ENCODE measurements at places on chromosomes 7 and 10.

DNA sequence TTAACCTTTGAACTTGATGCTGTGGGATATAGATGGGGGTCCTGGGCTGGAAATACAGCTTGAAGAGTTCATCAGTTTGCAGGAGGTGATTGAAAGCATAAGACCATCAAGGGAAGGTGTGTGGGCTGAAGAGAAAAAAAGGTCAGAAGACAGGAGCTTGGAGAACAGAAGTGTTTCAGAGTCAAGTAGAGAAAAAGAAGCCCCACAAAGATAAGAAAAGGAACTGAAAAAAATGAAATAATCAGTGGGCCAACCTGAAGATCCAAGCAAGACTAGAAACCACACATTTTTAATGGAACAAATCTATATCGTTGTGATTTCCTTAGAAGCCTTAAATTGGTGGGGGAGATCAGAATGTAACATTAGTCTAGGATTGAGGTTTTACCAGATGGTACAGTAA is 22.5 kb downstream of the ZEB1 start:
- no peak for DNase-seq

- no peak for DNase-seq
Observed at GRCh38 chr10:94178475-94179253, 184.1 kb downstream of the NOC3L start.

DNA sequence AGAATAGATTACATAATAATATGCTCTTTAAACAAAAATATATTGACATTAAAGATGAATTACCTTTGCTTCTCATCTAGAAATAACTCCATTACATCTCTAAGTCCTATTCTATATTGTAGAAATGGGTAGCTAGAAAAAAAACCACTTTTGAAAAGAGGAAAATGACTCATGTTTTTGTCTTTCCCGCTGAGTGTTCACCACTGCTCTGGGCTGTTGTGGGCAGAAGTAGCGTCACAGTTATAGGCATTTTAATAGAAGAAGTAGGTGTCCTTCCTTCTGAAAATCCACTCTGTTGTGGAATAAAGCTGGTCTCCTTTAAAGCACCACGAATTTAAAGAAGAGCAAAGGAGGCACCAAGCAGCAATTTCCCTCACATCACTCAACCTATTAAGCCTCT is 117.6 kb upstream of the NFE2L3 start:
- DNase-seq: no peak

- DNase-seq: no peak
Observed at GRCh38 chr10:49605939-49606509, 4.1 kb upstream of the SLC18A3 start.

DNA sequence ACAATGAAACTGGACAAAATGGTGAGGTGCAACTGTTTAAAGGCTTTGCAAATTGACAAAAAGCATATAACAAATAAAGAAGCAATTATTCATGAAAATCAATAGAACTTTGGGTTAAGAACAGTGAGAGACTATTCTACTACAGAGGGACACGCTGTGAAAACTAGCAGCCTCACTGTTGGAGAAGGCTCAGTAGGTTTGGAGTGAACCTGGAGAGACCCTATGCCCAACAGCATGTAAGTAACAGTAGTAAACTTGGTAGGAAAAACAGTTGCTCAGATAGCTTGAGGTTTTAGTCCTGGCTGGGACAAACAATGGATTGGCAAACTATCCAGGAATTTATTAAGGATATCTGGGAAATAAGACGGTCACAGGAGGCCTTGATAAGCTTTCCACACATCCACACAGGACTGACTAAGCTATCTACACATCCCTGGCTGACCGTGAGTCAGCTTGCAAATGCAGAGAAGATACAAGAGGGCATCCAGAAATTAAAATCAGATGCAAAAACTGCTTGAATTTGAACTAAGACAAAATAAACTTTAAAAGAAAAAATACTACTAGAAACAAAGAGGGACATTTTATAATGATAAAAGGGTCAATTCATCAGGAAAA is 15.9 kb downstream of the FAM149B1 start:
- no peak for DNase-seq

DNA sequence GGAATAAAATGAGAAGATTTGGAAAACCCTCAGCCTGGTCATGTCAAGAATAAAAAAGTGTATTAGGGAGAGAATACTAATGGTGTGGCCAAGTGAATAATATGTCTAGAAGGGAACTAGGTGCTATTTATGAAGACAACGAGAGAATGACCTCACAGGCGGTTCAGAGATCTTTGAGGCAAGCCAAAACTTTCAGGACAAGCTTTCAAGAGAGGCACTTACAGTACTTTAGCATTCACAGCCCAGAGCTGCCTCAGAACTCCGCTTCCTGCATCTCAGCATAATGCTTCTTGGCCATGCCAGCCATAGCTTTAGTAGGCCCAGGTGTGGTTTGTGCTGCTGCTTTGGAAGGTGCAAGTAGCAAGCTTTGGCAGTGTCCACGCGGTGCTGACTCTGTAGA is 37.2 kb upstream of the CCDC7 start:
- no peak for DNase-seq

DNA sequence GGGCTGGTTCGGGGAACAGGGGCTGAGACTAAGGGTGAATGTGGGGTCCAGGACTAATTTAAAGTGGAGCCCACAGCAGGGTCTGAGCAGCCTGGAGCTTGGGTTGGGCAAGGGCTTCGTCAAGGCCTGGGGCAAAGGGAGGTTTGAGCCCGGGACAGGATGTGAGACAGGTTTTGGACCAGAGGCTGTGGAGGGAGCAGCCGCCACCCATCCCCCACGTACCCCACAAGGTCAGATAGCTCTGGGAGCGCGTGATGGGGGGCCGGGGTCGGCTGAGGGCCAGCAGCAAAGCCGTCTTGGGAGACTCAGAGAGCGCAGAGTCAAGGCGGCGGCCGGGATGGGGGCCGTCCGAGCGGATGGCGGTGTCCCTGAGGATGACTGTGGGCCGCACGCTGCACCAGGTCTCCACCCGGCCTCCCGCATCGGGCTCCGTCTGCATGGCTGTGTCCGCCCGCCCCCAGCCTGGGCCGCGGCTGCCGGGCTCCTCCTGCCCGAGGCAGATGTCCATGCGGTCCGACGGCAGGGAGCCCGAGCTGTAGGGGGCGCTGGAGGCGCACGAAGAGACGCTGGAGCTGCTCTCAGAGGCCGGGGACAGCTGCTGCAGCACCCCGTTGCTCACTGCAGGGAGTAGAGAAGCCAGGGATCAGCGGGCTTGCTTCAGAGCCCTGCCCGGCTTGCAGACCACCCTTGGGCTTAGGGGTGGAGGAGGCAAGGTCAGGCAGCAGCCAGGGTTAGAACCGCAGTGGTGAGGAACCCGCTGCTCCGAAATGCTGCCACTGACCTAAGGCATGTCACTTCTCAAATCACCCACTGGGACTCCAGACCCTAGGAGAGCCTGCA is 12.1 kb downstream of the PDZD7 start:
- peak; percentile 74 for DNase-seq

DNA sequence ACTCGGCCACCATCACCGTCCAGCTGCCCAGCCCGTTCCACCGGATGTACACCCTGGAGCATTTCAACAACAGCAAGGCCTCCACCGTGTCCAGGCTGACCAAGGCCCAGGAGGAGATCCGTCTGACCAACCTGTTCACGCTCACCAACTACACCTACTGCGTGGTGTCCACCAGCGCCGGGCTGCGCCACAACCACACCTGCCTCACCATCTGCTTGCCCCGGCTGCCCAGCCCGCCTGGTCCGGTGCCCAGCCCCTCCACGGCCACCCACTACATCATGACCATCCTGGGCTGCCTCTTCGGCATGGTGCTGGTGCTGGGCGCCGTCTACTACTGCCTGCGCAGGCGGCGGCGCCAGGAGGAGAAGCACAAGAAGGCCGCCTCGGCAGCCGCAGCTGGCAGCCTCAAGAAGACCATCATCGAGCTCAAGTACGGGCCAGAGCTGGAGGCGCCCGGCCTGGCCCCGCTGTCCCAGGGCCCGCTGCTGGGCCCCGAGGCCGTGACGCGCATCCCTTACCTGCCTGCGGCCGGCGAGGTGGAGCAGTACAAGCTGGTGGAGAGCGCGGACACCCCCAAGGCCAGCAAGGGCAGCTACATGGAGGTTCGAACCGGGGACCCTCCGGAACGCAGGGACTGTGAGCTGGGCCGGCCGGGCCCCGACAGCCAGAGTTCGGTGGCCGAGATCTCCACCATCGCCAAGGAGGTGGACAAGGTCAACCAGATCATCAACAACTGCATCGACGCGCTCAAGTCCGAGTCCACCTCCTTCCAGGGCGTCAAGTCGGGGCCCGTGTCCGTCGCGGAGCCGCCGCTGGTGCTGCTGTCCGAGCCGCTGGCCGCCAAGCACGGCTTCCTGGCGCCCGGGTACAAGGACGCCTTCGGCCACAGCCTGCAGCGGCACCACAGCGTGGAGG is 75.8 kb downstream of the ELFN1 start:
- DNase-seq: no peak

GRCh38 chr7:78850093-78850740 is 603.2 kb downstream of the MAGI2 start:
- no peak for DNase-seq

GRCh38 chr7:21304808-21305375 is 123.0 kb upstream of the SP4 start:
- DNase-seq: no peak

DNA sequence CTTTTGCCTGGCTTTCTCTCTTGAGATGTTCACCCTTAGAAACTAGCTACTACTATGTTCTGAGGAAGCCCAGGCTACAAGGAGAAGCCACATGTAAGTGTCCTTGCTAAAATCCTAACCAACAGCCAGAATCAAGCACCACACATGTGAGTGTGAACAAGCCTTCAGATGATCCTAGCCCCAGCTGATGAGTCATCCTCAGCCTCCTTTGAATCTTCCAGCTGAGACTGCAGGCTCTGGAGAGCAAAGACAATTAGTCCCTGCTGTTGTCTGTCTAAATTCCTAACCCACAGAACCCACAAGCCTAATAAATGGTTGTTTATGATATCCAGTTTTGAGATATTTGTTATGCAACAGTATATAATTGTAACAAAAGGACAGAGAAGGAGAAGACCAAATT is 92.8 kb upstream of the TAC1 start:
- DNase-seq: no peak

- DNase-seq: no peak
Observed at GRCh38 chr7:117085275-117085674, 132.0 kb downstream of the ST7 start.

- DNase-seq: no peak
Observed at GRCh38 chr7:133987582-133987981, 139.6 kb upstream of the LRGUK start.

- DNase-seq: no peak
Observed at GRCh38 chr7:137325927-137326326, 17.6 kb downstream of the PTN start.

DNA sequence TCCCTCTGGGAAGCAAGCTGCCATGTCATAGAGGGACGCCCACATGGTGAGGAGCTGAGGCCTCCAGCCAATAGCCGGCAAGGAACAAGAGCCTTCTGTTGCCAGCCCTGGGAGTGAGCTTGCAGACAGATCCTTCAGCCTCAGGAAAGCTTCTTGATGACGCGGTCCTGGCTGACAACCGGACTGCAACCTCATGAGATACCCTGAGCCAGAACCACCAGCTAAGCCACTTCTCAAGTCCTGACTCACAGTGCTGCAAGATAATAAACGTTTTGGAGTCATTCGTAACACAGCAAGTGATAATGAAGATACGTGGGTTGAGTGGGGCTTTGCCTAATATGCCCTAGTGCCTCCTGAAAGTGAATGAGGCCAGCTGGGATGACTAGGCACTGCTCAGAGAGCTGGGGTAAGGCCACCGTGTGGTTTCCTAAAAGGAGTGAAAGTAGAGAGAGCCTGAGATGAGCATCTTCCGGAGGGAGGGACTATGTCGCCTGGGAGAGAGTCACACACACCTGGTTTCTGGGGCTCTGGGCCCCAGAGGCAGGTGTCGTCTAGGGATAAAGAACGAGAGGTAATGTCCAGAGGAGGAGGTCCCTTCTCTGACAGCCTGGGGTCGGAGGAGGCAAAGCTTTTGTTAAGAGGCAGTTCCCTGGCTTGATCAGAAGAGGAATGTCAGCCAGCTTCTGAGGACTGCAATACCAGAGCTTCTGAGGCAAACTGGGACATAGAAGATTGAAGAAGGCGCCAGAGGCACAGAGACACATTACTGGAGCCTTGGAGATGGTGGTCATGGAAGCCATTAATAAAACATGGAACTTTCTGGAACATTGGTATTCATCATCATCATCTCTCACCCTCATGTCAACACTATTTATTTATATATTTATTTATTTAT is 53.6 kb downstream of the PYROXD2 start:
- peak; percentile 27 for DNase-seq

- DNase-seq: no peak
Observed at GRCh38 chr7:70736715-70737460, 395.1 kb upstream of the GALNT17 start.

DNA sequence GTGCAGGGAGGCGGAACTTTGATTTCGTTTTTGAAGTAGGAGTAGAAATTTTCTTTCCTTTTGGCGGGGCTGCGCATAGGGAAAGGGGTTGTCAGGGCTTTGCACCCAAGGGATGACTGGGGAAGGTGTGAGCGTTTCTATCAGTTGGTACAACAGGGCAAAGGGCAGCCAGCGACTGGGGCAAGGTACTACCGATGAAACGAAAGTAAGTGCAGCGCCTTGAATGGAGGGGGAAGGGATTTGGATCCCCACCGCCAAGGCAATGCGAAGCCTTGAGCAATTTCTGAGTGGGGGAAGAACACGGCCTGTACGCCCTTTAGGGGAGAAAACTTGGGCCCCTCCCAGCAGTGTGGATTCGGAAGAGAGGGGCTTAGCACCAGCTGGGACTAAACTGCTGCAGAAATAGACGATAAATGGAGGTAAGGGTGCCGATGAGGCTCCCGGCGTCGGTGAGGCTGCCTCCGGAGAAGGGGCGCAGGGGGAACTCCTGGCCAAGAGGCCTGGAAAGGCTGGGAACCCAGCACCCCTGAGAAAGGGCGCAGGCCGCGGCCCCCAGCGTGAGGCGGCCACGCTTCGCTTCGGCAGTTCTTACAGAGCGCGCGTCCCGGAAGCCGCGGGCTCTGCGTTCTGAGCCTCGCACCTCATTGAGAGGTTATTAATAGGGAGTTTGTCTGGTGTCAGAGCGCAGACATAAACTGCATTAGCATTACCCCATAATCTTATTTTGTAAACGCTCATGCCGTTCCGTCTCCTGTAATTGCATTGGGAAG is 10.0 kb upstream of the TLX1 start:
- no peak for DNase-seq

GRCh38 chr7:28054531-28055160 is 125.9 kb downstream of the JAZF1 start:
- DNase-seq: no peak

- no peak for DNase-seq
Observed at GRCh38 chr7:116403265-116403664, 96.3 kb upstream of the CAV2 start.

DNA sequence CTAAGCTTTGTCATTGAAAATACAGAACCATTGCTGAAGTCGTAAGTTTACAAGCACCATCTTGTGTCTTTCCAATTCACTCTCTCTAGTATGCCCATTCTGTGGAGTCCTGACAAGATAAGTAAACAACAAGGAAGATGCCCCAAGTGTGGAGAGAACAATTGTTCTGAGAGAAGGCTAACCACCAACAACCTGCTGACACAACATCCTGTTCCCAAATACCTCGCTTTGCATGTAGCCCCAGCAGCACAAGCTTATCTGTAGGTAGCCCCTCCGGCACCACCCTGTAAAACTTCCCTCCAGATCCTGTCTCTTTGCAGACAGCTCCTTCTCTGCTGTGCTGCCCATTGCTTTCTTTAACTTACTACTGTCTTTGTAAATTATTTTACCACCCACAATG is 233.3 kb upstream of the AOAH start:
- no peak for DNase-seq

GRCh38 chr10:21170216-21170615 is 273.1 kb upstream of the NEBL start:
- DNase-seq: no peak

GRCh38 chr7:130909161-130909836 is 175.3 kb upstream of the KLF14 start:
- no peak for DNase-seq

All from stimulated activated CD8-positive, alpha-beta memory T cell treated with anti-CD3 and anti-CD28 coated beads, Interleukin-15, amount 100 ng/mL, for 48 hours (primary cell).